Right ventricle myocardium inferior (tissue), 1 donor: ENCODE measurements at places on chromosomes 1 and 21. TPM values are rescaled to one million over a fixed set of nuclear protein-coding genes. Genes with fewer than 3 reads are reported as not detected.

DNA sequence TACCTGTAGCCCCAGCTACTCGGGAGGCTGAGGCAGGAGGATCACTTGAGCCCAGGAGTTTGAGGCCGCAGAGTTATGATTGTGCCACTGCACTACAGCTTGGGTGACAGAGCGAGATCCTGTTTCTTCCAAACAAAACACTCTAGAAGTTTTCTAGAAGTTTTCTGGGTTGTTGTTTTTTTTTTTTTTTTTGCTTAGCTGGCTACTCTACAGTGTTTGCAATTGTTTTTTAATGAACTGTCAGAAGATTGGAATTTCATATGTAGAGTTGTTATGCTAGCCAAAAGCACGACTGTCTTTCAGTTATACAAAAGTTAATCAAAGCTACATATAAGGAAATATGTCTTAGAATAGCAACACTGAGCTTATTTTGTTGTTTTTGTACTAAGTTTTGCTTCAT is 30.9 kb upstream of the NEXN start:
- DNase-seq: no peak

DNA sequence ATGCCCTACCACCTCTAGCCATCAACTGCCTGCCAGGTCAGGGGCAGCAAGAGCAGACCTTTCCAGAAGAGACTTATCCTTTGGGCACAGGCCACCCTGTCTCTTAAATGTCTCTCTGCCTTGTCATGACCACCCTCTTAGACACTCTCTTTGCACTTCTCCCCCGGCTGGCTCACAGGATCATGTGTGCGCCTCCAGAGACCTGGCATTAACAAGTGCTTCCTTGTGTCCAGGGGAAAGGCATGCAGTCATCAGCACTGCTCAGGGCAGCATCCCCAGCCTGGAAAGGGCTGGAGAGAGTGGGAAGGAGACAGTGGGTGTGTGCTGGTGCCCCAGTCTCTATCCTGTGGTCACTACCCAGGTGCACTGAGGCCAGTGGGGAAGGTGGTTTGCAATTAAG is 85.2 kb upstream of the TLR5 start:
- DNase-seq: no peak

- DNase-seq: no peak
These were observed 220.9 kb upstream of the KCNK2 start for GRCh38 chr1:214861615-214862014.

DNA sequence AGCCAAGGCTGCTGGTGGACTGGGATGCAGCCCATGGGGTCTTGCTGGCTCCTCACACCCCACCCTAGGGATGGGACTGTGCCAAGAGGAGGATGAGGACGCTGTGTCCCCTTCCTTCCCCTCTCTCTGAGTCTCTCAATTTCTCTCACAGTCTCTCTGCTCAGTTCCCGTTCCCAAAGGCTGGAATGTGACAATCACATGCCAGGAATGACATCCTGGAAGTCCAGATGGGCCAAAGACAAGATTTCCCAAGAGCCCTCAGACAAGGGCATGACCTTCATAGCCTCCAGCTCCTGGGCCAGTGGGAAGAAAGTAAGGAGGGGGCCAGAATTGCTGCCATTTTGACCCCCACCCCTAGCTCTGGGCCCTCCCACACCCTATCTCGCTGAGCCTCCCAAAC is 7.6 kb upstream of the CDCP2 start:
- DNase-seq: peak; percentile 48

GRCh38 chr1:39729030-39729429 is 9.7 kb upstream of the PPIE start:
- DNase-seq: no peak

Gene LCE1C
- total RNA-seq: not detected

Gene SUSD4
- total RNA-seq: 8.7 TPM

Gene KRTAP19-4
- total RNA-seq: not detected

Gene KRTAP10-6
- not detected for total RNA-seq
